ENCODE measurements at places on chromosomes 5 and 9.

- no peak for DNase-seq
These were observed 10.6 kb downstream of the ERP44 start for GRCh38 chr9:100088202-100088601.

- no peak for DNase-seq
These were observed 37.0 kb downstream of the TNFSF8 start for GRCh38 chr9:114893221-114894010.

- DNase-seq: no peak
These were observed 13.6 kb upstream of the SHB start for GRCh38 chr9:38082446-38083287.

- no peak for DNase-seq
These were observed 4.8 kb upstream of the SNAPC4 start for GRCh38 chr9:136404801-136405136.

- no peak for DNase-seq
These were observed 114.7 kb downstream of the SNX18 start for GRCh38 chr5:54632131-54632701.

All from stimulated activated CD4-positive, alpha-beta T cell treated with anti-CD3 and anti-CD28 coated beads, Interleukin-1b, Interleukin-23, amount 100 ng/mL, for 1 hour (primary cell).